Left ventricle myocardium inferior (tissue), 1 donor: ENCODE measurements at places on chromosomes 7 and 10. TPM values are rescaled to one million over a fixed set of nuclear protein-coding genes. Genes with fewer than 3 reads are reported as not detected.

BBIP1 gene
- total RNA-seq, result 25.1 TPM

- DNase-seq, result no peak
Measured at GRCh38 chr7:91811236-91811635, 69.3 kb downstream of the MTERF1 start.

GRCh38 chr10:6850452-6850851, 270.4 kb upstream of the PRKCQ start:
- no peak for DNase-seq

CDC14C gene
- total RNA-seq, result not detected

- no peak for DNase-seq
Measured at GRCh38 chr10:48464121-48464870, 140.6 kb downstream of the ARHGAP22 start.

GRCh38 chr10:82529062-82529461, 654.1 kb downstream of the NRG3 start:
- DNase-seq, result no peak

OR6V1 gene
- not detected for total RNA-seq

DNA sequence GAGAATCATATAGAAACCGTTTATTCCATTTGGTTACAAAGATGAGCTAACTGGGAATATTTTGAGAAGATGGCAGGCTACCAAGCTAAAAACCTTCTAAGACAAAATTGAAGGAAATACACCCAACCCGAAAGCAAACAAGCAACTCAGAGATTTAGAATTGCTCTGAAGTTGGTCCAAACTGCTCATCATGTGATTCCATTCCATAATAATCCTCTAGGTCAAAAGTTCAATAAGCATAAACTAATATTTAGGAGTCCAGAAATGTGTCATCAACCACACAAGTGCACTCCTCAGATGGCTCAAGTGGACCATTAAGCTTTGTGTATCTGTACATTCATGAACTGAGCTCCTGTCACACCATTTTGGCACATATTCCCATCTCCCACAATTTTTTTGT, 28.7 kb downstream of the DGKI start:
- no peak for DNase-seq

CELF2 gene
- 74.9 TPM for total RNA-seq

DNA sequence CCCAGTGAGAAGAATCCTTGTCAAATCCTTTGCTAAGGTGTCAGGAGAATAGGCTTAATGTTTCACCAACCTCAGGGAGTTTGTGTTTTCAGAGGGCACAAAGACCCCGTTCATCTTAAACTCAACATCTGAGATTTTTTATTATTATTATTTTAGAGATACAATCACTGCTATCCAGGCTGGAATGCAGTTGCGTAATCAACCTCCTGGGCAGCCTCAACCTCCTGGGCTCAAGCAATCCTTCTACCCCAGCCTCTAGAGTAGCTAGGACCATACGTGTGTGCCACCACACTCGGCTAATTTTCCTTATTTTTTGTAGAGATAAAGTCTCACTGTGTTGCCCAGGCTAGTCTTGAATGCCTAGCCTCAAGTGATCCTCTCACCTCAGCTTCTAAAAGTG, 599.2 kb downstream of the KCNMA1 start:
- no peak for DNase-seq

- no peak for DNase-seq
Measured at GRCh38 chr7:20128001-20128400, 89.2 kb downstream of the MACC1 start.

- DNase-seq, result no peak
Measured at GRCh38 chr7:116432527-116432916, 67.0 kb upstream of the CAV2 start.

DNA sequence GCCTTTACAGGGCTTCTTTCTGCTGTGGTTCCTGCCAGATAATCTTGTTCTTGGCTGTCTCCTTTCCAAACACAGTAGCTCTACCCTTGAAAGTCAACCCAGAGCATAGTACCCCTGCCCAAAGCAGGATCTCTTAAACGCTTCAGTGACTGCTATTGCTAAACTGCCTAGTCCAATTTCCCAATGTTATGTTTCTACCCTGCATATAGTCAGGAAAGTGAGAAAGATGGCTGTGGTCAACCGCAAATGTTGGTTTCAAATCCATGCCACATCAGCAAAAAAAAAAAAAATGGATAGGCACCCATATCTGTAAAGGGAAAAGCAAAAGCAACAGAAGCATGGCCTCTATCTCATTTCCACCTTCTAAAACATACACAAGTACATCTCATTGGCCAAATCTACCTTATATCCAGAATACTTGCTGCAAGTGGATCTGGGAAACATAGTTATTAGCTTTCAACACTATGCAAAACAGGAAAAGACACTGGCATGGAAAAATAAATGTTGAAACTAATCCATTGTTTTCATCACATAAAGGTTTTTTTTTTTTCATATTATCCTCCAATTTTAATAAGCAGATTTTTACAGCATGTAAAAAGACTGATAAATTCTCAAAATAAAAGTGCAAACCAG, 59.8 kb downstream of the DNAJC1 start:
- no peak for DNase-seq

GRCh38 chr7:102029616-102030015, 212.2 kb downstream of the CUX1 start:
- no peak for DNase-seq

MAGI2 gene
- total RNA-seq, result 4.5 TPM

- no peak for DNase-seq
Measured at GRCh38 chr7:101875283-101875846, 57.9 kb downstream of the CUX1 start.
